Karpas-422 (cell line): ENCODE measurements at places on chromosomes 16 and 17. TPM values are rescaled to one million over a fixed set of nuclear protein-coding genes. Genes with fewer than 3 reads are reported as not detected.

GRCh38 chr17:28702026-28702751 is 9.5 kb downstream of the PROCA1 start:
- DNase-seq, result no peak

Gene CCL16
- not detected in 2 replicates for total RNA-seq

Gene TM4SF5
- total RNA-seq, result not detected in 2 replicates

Gene AATK
- not detected in 2 replicates for total RNA-seq

GRCh38 chr17:47117386-47117785 is 71.7 kb downstream of the CDC27 start:
- no peak for DNase-seq

DNA sequence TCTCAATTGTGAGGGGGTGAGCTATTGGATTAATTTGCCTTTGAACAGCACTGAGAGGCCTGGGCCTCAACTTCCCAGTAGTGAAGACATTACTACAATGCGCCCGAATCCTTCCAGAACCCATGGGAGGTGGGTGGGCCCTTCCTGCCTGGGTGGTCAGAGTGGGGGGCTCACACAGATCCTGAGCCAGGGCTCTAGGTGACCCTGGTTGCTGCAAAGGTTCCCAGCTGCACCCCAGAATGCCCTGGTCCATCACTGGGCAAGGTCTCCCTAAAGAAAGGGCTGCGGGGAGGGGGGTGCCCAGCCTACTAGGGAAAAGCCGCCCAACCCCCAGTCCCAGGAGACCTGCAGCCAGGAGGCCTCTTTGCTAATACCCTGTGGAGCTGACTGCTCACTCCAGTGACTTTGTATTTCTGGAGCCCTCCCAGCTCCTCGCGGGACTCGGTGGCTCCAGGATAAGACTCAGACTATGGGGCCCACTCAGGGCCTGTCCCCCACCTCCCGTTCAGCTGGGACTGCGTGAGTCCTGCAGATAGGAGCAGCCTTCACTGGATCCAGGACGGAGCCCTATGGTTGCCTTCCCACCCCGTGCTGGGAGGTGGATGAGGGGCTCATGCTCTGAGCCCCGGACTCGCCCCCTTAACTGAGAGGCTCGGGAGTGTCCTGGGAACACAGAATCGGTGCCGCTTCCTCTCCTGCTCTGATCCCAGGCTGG is 40.2 kb downstream of the SLC7A5 start:
- DNase-seq, result no peak

Gene SLC5A10
- total RNA-seq, result not detected in 2 replicates

Gene EFCAB13
- total RNA-seq, result 0.58 and 1.0 TPM in 2 replicates

GRCh38 chr16:22139732-22140131 is 22.6 kb upstream of the SDR42E2 start:
- no peak for DNase-seq

- no peak for DNase-seq
Measured at GRCh38 chr17:75869282-75870141, 8.9 kb downstream of the TRIM47 start.

- DNase-seq, result no peak
Measured at GRCh38 chr16:31875928-31876547, 2.4 kb downstream of the ZNF267 start.

DNA sequence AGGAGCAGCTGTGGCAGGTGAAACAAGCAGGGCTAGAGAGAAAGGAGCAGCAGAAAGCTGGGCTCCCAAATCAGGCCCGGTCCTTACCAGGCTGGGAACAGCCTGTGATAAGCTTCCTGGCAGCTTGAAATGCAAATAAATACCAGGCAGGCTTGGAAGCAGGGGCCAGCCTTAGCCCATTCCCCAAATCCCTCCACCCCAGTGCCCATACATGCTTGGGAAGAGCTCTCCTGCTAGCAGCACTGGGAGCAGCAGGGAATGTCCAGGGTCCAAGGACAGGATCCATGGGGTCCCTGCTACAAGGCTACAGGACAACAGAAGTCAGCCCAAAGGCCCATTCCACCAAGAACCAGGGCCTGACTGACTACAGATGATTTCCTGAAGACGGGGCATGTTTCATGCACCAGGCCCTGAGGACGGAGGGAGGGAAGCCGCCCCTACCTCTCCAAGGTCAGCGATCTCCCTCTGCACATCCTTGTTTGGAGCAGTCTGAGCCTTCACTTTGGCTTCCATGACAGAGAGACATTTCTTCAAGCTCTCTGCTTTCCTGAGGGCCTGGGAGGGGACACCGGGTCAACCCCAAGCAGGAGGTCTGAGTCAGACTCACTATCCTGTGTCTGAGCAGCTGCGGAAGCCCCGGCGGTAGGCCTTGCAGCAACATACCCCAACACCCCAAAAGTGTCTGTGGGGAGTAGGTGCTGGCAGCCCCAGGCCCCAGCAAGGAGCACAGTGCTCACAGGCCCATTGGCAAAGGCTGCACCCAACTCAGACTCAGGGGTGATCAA is 2.6 kb upstream of the EXOSC6 start:
- no peak for DNase-seq

GRCh38 chr17:74226252-74226651 is 12.9 kb downstream of the TTYH2 start:
- DNase-seq, result no peak

DNA sequence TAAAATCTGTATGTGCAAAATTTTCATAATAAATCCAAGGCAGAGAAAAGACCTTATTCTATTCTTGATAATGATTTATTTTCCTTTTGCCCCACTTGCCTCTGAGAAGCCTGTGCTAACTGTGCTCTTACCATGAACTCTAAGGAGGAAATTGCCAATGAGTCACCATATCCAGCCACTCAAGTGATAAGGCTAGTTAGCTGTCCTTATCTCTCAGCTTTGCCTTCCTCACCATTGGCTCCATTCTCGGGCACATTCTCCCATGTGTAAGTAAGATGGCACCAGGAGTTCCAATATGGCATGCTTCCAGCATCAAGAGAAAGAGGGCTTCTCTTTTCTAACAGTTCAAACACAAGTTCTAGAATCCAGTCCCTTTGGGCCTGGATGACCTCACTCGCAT is 142.4 kb downstream of the TOX3 start:
- DNase-seq, result no peak

DNA sequence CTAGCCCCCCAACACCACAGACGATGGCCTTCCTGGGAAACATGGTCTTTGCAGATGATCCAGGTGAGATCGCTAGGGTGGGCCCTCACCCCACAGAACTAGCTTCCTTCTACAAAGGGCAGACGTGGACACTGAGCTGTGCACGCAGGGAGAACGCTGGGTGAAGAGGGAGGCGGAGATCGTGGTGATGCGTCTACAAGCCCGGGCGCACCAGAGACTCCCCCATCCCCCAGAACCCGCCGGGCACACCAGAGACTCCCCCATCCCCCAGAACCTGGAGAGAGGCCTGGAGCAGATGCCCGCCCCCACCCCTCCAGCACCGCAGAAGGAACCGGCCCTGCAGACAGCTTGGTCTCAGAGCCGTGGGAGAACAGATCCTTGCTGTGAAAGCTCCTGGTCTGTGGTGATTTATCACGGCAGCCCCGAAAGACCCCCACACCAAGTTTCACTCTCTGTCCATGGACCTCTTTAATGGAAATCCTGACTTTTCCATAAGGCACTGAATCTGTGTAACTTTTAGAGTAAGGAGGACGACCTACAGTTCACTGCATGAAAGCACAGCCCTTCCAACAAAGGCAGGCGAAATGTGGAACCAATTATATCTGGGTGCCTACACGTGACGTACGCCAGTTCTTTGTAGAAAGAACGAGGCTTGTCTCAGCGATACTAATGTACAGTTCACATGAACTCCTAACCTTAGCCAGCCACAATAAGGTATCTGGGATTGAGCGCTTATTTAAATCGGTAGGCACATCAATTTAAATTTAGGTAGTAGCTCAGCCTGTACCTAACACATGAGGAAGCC is 88.5 kb downstream of the ANKRD11 start:
- no peak for DNase-seq

GRCh38 chr16:50702725-50703124 is 9.3 kb downstream of the NOD2 start:
- no peak for DNase-seq

DNA sequence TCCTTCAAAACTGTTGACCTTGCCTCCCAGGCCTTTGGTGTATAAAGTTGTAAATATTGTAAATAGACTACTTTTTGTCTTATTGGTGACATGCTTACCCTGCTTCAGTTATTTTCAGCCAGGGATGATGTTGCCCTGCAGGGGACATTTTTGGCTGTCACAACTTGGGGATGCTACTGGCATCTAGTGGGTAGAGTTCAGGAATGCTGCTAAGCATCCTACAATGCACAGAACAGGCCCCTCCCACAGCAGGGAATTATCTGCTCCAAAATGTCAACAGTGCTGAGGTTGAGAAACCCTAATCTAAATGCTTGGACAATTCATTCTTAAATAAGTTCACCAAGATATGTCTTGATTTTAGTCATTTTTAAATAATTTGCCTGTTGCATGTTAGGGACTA is 459.8 kb downstream of the PMP22 start:
- no peak for DNase-seq

- no peak for DNase-seq
Measured at GRCh38 chr16:21260870-21261791, 17.0 kb downstream of the CRYM start.

DNA sequence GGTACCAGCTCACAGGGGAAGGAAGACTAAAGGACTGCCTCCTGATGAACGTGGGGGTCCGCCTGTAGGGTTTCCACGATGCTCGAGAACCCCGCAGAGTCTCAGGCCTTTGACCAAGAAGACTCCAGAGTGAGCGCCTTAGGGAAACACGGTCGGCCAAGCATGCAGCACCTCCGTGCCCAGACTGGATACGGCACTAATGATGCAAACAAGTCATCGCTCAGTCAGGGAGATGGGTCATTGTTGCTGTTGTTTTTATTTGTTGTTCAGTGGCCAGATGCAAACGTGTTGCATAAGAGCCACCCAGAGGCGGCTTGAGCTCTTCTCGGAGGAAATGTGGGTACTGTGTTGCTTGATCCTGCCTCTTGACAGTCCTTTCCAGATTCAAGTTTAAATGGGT is 19.3 kb upstream of the RBFOX3 start:
- DNase-seq, result no peak

Gene NETO2
- total RNA-seq, result 83.9 and 84.4 TPM in 2 replicates

GRCh38 chr16:74756203-74756602 is 18.4 kb downstream of the FA2H start:
- no peak for DNase-seq

DNA sequence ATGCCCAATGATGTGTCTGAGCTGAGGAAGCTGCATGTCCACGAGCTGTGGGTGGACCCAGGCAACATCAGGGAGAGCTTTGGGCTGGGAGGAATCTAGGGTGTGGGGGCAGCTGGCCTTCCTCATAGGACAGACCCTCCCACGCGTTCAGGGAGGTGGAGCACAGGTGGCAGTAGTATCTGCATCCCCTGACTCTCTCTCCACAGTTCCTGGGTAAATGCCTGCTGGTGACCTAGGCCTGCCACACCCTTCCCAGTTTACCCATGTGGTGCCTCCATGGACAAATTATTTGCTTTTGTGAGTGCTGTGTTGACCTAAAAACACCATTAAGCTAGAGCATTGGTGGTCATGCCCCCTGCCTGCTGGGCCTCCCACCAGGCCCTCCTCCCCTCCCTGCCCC is 3.2 kb downstream of the HBM start:
- DNase-seq, result no peak

Gene GGT6
- total RNA-seq, result not detected in 2 replicates

DNA sequence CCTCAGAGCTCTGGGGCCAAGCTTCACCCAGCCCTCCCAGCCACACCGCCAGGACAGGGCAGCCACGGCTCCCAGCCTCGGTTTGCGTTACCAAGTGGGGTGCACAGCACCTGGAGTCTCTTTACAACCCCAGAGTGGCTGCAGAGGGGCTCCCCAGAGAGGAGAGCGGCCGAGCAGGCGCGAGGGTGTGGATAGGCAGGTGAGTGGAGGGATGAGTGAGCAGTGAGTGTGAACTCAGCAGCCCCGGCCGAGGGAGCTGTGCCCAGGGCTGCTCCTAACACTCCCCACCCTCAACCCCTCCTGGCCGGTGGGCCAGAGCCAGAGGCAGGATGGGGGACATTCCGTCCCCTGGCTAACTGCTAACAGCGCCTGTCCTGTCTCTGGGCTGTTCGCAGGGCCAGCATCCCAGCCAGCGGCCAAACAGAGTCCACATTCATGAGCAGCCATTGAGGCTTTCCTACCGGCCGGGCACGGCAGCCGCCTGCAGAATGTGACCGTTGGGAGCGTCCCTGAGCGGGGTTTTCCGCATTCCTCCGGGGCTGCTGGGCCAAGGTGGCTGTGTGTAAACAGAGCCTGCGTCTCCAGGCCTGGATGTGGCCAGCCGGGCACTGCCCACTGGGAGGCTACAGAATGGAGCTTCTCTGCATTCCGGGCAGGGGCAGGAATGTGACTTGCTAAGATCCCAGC is 5.3 kb downstream of the ZNF469 start:
- DNase-seq, result no peak

Gene MT1M
- total RNA-seq, result not detected in 2 replicates

DNA sequence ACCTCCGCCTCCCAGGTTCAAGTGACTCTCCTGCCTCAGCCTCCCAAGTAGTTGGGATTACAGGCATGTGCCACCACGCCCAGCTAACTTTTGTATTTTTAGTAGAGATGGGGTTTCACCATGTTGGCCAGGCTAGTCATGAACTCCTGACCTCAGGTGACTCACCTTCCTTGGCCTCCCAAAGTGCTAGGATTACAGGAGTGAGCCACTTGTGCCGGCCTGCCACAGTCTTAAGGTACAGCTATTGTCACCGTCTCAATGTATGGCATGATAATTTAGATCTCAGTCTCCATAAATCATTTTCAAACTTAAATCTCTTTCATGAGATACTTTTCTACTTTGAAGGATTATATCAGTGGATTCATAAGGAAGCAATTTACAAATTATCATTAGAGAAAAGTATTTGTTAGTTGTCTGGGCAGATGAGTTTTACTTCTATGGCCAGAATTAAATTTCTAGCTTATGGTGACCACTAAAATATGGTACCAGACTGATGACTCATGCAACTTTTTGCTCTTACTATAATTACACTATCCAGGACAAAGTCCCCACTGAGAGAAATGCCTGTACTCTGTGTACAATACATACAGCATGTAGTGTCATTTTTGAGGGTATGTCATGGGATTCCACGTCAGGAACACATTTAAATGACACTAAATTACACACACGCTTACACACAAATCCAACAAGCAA is 1230.3 kb upstream of the GOT2 start:
- no peak for DNase-seq

GRCh38 chr17:73156887-73157520 is 7.8 kb upstream of the SSTR2 start:
- peak; percentile 68 for DNase-seq

Gene TBC1D28
- not detected in 2 replicates for total RNA-seq

DNA sequence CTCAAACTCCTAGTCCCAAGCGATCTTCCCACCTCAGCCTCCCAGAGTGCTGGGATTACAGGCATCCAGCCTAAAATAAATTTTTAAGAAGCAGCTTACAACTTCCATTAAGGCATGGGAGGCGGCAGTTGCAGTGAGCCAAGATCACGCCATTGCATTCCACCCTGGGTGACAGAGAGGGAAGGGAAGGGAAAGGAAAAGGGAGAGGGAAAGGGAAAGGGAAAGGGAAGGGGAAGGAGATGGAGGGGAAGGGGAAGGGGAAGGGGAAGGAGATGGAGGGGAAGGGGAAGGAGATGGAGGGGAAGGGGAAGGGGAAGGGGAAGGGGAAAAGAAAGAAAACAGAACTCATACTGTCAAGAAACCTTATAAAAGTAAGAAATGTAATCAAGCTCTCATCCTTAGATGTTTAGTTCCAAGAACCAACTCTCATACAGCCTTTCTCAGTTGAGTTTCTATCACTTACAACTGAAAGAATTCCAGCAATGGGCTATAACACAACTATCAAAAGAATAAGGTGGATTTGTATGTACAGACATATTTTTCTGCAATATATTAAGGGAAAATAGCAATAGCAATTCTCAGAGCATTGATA is 43.1 kb downstream of the SHCBP1 start:
- no peak for DNase-seq

- DNase-seq, result peak; percentile 60
Measured at GRCh38 chr16:85394456-85395206, 218.5 kb upstream of the GSE1 start.

GRCh38 chr17:37084372-37084771 is 135.6 kb downstream of the AATF start:
- DNase-seq, result no peak
